CD4-positive, alpha-beta T cell treated with Interferon gamma for 1 hour (primary cell): ENCODE measurements at places on chromosomes 6 and 20.

DNA sequence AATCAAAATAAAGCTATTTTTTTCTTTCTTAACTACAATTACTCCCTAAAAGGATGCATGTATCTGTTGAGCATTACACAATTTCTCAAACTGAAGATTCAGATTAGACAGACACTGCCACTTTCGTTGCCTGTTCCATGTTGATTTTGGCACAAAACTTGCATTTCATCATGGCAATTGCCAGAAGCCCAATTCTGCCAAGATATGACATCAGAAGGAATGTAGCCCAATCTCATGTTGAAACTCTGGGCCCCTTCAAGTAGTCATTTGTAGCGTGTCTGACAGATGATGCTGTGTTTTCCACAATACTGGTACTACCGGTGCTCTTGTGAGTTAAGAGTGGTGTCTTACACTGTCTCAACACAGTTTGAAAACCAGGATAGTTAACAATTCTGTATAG is 705.4 kb downstream of the PTPRT start:
- DNase-seq, result no peak

- DNase-seq, result no peak
Observed at GRCh38 chr20:63261060-63261794, 7.0 kb upstream of the NKAIN4 start.

DNA sequence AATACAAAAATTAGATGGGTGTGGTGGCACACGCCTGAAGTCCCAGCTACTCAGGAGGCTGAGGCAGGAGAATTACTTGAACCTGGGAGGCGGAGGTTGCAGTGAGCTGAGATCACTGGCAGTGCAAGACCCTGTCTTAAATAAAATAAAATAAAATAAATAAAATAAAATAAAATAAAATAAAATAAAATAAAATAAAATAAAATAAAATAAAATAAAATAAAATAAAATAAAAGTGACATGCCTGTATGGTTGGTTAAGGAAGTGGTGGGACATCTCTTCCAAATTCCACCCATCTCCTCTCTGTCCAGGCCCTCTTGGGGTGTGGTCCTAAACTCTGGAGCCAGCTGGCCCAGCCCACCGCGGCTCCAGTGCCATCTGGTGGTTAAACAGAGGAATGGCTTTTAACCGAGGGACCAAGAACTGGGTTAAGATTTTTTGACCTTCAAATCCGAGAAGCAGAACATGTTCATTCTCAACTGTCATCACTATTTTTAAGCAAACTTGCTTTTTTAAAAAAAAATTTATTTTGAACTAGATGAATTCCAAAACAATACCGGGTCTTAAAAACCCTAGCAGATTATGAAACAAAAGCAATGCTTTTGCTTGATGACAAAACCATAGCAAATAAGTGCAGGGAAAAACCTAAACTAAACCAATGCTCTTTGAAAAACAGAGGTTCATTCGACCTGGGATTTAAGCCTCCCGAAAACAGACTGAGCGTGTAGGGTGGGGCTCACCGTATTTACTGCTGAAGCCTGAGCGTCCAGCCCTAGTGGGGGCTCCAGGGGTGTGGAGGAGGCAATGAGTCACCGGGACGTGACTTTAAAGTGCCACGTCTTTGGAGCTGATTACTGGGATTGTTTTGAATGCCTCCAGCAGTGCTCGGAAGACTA is 68.8 kb downstream of the CDC5L start:
- peak; percentile 31 for DNase-seq

DNA sequence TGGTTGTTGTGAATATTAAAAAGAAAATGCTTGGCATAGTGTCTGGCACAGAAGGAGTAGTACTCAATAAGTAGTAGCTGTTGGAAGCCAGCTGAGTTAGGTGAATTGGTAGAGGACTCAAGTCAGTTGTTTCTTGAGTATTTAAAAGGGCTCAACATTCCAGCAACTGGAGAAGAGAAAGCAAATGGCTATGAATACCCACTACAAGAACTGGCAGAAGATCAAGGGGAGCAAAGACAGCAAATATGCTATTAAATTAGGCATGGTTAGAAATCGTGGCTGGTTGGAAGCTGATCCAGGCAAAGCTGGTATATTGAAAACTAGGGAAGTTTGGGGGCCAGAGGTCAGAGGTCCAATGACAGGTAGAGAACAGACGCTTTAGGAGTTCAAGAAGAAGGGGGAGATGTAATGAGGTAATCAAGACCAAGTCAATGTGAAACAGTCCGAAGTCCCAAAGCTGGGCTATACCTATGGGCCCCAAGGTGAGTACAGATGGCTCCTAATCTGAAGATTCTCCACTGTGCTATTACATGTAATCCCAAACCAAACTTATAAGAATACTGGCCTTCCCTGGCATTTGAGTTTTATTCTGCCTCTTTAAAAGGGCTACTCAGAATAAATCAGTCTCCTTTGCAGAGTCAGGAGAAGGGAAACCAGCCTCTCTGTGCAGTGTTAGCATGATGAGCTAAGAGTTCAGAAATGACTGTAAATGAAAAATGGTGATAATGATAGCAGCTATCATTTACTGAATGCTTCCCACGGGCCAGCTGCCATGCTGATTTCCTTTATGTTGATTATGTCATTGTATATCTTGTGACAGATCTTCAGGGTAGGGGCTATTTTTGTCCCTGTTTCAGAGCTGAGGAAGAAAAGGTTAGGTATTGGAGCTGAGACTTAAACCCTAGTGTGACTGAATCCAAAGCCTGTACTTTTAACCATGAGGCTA is 122.3 kb downstream of the ANKS1A start:
- no peak for DNase-seq

GRCh38 chr6:110325197-110325596 is 33.0 kb downstream of the METTL24 start:
- DNase-seq, result no peak

DNA sequence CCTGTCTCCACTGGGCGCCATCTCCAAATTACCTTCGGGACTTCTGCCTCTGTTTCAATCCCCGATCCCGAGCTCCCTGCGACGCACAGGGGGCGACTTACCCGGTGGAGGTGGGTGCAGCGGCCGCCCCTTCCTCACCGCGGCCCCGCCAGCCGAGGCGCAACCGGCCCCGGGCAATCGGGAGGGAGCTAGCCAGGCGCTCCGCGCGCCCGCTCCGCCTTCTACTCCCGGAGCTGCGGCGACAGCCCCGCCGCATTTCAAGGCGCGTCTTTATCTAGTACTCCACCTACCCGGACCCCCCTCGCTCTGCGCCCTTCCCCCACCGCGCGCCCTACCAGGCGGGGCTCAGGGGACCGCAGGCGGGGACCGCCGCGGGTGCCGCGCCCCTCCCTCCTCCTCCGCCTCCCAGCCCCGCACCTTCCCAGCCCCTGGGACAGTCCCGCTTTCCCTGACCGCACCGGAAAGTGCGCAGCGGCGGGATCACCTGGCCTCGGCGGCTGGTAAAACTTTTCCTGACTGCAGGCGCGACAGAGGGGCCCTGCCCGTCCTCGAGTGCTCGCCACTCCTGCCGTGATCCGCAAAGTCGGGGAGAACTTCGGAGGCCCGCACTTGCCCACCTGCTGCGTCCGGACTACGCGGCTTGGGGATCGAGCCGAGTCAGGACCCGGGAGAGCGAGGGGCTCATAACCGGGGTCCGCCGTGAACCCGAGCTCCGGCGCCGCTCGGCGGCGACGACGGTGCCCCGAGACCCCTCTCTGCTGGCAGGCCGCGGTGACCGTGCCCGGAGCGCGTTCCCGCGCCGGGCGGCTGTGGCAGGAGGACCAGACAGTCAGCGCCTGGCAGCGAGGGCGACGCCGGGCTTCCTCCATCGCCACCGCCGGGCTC is 8.0 kb upstream of the NKX2-2 start:
- no peak for DNase-seq

DNA sequence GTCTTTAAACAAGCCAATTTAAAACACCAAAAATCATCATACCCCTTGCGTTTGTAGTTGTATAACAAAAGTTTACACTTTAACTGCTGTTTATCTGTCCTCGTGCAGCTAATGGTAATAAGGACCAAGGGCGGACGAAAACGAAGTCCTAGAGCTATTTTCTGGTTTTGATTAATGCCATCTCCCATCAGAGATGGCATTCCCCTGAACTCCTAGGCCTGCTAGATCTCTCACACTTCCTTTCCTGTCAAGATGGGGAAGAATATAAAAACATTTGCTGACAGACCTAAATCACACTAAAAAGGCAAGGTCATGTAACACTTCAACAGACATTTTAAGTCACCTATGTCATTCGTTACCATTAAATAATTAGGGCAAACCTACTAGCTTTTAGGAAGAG is 9.5 kb downstream of the DEK start:
- DNase-seq, result no peak

DNA sequence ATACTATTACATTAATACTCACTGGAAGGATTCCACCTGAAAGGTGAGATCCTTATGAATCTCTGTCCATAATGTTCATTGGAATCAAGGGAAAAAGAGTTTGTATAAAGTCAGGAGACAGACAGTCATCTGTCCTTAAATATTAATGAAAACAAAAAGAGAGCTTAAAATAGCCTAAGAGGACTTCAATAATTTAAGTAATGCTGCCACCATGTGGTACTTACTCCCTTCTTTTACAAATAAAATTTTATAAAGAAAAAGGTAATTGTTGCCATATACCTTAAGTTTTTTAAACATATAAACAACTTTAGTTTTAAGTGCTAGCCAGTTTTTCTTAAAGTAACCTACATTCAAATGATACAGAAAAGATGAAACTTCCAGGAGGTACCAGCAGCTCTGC is 5.1 kb downstream of the BLOC1S5 start:
- DNase-seq, result no peak

DNA sequence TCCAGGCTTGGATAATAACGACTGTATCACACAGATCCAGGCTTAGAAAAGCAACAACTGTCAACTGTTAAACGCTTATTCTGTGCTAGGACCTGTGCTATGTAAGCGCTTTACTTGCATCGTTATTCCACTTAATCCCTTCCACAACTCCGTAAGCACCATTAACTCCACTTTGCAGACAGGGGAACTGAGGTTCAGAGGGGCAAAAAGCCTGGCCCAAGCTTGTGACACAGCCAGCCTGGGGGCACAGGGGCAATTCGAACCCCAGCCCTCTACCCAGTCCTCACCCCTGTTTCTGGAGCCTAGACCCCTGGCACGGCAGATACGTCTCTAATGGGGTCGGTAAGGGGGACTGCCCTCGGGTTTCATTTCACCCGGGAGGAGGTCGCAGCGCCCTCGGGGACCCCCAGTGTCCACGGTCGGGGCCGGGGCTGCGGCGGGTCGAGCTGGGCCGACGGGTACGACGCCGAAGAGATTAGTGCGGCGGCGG is 411 bp downstream of the DSN1 start:
- DNase-seq, result no peak

GRCh38 chr6:116615937-116616736 is at the start of gene RSPH4A:
RSPH4A (plus strand) TSS chr6:116616479; CDS start chr6:116616624, 145 bp downstream.
- DNase-seq, result peak; percentile 71

DNA sequence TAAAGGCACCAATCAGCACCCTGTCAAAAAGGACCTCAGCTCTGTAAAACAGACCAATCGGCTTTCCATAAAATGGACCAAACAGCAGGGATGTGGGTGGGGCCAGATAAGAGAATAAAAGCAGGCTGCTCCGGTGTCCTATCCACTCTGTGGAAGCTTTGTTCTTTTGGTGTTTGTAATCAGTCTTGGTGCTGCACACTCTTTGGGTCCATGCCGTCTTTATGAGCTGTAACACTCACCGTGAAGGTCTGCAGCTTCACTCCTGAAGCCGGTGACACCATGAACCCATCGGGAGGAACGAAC is 7.3 kb upstream of the PXDC1 start:
- no peak for DNase-seq

DNA sequence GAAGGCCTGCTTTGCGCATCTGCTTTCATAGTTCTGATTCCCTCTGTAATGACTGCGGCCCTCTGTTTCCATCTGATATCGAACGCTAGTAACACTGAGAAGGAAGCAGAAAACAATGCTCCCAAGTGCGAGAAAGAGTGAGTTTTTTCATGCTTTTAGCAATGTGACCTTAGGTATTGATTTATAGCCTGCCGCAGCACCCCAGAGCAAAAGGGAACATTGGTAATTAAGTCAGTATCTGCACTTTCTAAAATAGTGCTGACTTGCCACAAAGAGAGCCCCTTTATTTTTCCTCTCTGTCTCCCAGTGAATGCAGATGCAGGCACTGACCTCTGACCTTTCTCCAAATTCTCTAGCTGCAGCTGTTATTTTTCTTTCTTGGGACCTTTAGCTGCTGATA is 129.8 kb downstream of the HDGFL1 start:
- DNase-seq, result no peak

DNA sequence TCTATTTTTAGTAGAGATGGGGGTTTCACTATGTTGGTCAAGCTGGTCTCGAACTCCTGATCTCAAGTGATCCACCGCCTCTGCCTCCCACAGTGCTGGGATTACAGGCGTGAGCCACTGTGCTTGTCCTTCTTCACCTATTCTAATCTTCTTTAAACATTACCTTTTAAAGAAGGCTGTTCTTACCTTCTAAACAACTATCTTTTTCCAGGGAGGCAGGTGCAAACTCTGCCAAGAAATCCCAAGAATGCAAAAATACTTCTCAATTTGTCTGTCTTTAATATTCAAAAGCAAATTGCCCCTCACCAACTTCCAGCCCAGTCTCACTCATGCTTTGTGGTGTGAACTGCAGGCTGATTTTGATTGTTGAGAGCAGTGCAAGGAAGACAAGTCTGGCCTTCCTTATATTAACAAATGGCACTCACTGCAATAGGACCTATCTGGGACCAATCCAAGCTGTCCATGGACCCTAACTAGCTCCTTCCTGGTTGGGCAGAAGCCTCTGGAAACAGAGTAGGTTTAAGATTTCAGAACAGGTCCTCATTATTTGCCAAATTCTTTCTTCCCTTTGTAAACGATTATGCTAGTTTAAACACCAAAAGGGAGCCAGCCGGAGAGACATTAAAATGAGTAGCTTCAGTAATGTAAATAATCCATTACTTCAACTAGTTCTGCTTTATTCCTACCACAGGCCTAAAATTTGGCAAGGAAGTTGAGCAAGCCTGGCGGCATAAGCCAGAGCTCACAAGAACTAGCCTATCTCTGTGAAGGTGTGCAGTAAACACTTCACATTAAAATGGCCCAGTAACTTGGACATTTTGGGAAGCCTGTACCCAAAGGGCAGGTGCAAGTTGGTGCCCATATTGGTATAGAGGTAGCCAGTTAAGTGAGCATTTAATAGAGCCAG is 1.6 kb downstream of the SCAND1 start:
- no peak for DNase-seq

GRCh38 chr6:168598251-168599117 is 157.5 kb downstream of the SMOC2 start:
- no peak for DNase-seq
